ENCODE measurements at places on chromosomes 16 and 17.

DNA sequence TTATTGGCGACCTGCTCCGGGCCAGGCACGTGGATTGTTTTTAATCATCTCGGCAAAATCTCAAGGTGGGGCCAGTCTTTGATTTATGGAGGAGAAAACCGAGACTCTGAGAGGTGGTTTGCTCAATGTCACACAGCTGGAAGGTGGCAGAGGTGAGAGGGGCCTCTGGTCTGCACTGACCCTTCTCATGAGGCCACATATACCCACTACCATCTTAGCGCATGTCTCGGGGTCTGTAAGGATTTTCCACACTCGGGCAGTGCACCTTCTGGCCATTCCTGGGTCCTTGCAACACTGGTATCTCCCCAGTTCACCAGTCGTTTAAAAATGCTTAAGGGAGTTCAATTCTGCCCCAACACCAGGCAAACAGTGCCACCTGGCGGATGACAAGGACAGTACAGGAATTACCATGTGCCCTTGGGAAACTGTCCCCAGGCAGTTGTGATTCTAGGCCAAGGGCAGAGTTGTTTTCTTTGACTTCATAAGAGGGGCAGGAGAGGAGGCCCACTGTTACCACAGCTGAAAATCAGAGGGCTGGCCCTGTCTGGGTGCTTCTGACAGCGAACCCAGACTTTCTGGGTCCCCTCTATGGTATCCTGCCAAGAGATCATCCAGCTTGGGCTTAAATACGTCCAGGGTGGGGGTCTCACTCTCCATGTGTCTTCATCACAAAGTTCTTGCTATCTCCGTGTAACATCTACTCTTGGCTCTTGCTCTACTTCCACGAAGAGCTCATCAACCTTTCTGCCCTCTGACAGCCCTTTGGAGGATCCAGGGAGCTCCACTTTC lies 39.4 kb upstream of the RAI1 start:
- peak; percentile 66 for DNase-seq

GRCh38 chr17:29572691-29573557 lies 4.4 kb downstream of the TP53I13 start:
- no peak for DNase-seq

DNA sequence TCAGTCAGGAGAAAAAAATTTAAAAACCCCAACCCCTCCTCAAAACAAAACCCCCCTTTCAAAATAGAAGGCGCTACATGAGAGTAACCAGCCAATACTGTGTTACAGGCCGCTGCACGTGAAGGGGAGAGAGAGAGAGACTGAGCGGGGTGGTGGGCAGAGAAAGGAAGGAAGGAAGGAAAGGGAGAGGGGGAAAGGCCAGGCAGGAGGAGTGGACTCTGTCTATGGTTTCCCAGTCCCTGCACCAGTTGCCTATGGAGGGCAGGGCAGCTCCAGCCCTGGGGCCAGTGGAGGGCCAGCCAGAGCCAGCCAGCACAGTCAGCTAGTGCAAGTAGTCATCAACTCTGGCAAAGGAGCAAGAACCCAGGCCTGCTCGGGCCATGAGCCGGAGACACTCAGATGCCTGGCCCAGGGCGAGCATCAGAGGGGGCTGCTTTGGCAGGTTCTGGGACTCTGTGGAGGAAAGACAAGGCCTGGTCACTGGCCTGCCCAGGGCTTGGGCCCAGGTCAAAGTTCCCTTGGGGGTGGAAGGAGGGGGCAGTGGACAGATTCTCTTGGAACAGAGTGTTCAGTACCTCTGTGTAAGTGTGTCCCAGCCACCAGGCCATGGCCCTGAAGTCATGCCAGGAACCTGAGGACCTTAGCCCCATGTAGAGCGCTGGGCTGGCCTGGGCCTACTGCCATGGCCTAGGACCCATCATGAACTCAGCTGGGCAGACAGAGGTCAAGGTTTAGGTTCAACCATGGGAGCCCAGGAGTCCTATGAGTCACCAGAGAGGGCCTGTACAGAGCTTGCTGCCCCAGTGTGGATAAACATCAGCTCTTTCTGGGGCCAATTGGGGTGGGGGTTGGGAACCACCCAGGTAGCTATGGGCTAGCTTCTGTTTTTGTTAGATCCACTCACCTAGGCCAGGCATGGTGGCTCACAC lies 7.3 kb upstream of the GFOD2 start:
- no peak for DNase-seq

DNA sequence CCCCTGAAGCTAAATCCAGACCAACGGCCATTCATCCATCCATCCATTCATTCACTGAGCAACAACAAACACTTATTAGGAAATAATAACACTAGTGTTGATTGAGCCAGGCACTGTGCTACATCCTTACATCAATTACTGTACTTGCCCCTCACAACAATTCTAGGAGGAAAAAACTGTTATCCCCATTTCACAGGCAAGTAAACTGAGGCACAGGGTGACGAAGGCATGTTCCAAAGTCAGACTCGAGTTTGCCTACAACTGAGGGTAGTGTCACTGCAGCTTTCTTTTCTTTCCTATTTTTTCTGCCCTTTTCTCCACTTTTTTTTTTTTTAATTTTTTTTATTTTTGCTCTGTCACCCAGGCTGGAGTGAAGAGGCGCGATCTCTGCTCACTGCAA lies 11.2 kb upstream of the MYLK3 start:
- no peak for DNase-seq

GRCh38 chr17:80763293-80763867 lies 218.7 kb downstream of the RPTOR start:
- DNase-seq: no peak

- DNase-seq: no peak
Measured at GRCh38 chr16:2473446-2473926, 1.4 kb upstream of the TBC1D24 start.

DNA sequence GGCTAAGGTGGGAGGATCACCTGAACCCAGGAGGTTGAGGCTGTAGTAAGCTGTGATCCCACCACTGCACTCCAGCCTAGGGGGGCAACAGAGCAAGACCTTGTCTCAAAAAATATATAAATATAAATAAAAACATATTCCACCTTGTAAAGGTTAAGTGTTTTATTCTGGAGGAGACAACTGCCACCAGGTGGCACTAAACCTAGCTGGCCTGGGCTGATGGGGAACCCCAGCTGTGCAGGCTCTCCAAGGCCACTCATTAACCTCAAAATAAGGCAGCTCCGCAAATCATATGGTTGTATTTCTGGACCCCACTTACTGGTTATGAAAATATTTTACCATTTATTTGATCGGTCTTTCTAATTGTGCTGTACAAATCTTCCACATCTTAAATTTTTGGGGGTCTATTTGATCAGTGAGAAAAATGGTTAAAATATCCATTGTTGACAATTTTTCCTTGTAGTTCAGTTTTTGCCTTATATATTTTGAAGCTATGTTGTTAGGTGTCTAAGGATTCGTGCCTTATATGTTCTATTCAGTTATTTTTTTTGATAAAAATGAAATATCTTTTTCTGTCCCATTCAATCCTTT lies 8.5 kb upstream of the ICAM2 start:
- peak; percentile 57 for DNase-seq

DNA sequence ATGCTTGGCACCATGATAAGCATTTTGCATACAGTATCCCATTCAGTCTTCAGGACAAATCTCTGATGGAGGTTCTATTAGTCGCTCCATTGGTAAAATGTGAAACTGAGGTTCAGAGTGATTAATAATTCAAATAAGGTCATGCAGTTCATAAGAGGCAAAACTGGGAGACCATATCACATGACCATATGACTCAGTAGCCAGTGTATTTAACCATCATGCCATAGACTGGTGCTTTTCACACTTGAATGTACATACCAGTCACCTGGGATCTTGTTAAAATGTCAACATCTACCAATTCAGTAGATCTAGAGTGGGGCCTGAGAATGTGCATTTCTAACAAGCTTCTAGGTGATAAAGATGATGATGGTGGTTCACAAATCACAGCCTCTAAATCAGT lies 4.3 kb downstream of the ACSM3 start:
- DNase-seq: no peak

- DNase-seq: no peak
Measured at GRCh38 chr17:50288306-50288705, 14.0 kb downstream of the TMEM92 start.

DNA sequence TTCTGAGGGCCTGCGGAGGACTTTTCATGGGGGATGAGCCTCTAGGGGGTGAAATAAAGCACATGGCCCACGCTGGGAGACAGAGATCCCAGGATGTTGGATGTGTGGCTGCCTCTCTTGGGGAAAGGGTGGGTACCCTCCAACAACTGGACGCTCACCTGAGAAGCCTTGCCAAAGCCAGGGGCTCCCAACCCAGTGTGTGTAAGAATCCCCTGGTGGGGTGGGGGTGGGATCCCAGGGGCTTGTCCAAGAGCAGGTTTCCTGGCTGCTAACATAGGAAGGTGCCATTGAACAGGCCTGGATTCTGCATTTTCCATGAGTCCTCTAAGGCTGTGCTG lies 587 bp downstream of the SNX20 start:
- DNase-seq: no peak

GRCh38 chr16:31010585-31011325 lies at the start of gene STX1B:
Gene STX1B (minus strand): TSS chr16:31010638. CDS start chr16:31010396, 242 bp downstream.
- DNase-seq: peak; percentile 21

DNA sequence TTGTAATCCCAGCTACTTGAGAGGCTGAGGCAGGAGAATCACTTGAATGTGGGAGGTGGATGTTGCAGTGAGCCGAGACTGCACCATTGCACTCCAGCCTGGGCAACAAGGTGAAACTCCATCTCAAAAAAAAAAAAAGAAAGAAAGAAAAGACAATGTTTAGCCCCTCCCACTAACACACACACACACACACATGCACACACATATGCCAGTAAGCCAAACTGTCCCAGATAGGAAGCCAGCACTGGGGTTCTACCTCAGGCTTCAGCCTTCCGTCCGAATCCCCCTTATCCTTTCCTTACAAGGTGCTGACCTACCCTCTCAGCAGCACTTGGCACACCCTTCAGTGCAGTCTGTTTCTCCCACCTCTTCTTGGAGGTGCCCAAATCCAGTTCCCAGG lies 8.7 kb upstream of the KCNH6 start:
- no peak for DNase-seq

Data from stimulated activated CD8-positive, alpha-beta memory T cell treated with anti-CD3 and anti-CD28 coated beads, Interleukin-4, amount 100 ng/mL, for 1 hour (primary cell).